ENCODE measurements at places on chromosomes 6 and 20. TPM values are rescaled to one million over a fixed set of nuclear protein-coding genes. Genes with fewer than 3 reads are reported as not detected.

GRCh38 chr20:54382419-54382818, 93.0 kb upstream of the DOK5 start:
- no peak for DNase-seq

- DNase-seq: no peak
Measured at GRCh38 chr20:45163083-45163803, 11.5 kb upstream of the PI3 start.

GRCh38 chr6:46821458-46821881, 28.3 kb downstream of the MEP1A start:
- DNase-seq: no peak

GRCh38 chr6:85756982-85757381, 114.3 kb upstream of the SYNCRIP start:
- no peak for DNase-seq

- DNase-seq: no peak
Measured at GRCh38 chr20:56673450-56673849, 44.3 kb downstream of the TFAP2C start.

DNA sequence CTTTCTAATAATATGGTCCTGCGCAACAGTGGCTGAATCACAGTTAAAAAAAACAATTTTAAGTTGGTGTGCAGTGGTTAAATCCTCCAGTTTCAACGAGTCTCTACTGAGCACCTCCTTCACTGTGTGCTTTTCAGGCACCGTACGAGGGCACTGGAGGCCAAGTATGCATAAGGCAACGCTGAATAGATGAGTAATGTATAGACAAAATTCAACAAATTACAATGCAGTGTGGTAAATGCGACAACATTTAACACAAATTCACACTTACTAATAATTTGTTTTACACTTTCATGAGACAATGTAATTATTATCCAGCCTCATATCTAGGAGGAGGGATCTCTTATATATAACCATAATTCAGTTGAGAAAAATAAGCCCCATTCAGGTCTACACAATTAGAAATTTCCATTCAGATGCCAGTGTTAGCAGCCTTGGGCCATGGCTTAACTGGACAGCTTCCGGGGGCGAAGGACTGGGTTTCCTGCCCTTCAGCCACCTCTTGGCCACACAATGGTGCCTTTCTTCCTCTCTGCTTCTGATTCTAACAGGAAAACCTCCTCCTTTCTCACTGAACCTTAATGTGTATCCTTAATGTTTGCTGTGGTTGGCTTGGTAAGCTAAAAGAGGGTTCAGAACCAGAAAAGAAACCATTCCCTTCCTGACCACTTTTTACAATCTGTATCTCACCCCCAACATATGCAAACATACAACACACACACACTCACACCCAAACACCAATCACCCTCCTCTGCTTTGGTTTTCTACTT, 51.9 kb downstream of the B4GALT5 start:
- no peak for DNase-seq

GRCh38 chr20:51600016-51600420, 57.5 kb upstream of the NFATC2 start:
- DNase-seq: no peak

- no peak for DNase-seq
Measured at GRCh38 chr20:51340451-51340840, 202.1 kb downstream of the NFATC2 start.

DNA sequence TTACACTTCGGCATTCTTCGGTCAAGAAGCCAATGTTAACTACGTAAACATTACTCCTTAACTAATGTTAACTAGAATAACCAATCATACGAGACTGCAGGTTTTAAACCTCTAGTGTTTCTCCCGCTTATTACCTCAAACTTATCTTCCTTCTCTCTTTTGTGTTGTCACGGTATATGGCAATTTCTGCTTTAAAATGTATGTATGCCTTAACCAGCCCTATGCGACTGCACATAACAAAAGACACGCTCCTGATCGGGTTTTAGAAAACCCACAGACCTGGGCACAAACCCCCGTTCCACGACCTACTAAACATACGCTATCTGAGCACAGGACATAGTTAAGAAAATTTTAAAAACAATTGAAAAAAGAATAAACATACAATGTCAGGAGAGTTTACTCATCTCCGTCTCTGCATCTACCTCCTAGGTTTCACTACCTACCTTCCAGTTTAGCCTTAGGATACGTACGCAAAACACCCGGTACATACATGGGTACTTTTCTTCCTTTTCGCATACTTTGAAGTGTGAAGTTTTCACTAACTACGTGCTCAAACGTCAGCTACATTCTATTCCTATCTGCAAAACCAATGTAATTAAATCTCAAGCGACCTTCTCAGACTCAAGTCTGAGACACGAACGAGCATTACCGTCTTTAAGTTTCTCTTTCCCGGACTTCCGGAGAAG, 1.1 kb downstream of the CD164 start:
- no peak for DNase-seq

DNA sequence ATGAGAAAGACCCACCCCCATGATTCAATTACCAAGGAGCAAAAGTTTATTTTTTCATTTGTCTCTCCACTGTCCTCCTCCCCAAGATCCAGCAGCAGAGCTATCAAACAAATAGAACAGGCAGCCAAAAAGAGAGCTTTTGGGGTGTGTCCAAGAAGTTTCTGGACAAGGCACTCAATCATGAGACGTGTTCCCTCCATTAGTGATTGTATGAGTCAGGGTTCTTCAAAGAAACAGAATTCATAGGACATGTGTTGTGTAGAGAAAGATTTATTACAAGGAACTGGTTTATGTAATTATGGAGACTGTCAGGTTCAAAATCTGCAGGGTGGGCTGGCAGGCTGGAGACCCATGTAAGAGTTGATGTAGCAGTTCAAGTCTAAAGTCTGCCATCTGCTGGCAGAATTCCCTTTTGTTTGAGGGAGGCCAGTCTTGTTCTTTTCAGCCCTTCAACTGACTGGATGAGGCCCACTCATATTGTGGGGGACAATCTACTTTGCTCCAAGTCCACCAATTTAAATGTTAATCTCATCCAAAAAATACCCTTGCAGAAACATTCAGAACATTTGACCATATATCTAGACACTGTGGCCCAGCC, 248.1 kb upstream of the OPRM1 start:
- no peak for DNase-seq

- DNase-seq: no peak
Measured at GRCh38 chr20:41180599-41181333, 43.4 kb downstream of the PLCG1 start.

- no peak for DNase-seq
Measured at GRCh38 chr6:21185861-21186478, 407.6 kb upstream of the SOX4 start.

GRCh38 chr20:35903843-35904242, 50.5 kb downstream of the SCAND1 start:
- no peak for DNase-seq

- DNase-seq: no peak
Measured at GRCh38 chr20:43844778-43845614, 69.7 kb upstream of the TOX2 start.

DNA sequence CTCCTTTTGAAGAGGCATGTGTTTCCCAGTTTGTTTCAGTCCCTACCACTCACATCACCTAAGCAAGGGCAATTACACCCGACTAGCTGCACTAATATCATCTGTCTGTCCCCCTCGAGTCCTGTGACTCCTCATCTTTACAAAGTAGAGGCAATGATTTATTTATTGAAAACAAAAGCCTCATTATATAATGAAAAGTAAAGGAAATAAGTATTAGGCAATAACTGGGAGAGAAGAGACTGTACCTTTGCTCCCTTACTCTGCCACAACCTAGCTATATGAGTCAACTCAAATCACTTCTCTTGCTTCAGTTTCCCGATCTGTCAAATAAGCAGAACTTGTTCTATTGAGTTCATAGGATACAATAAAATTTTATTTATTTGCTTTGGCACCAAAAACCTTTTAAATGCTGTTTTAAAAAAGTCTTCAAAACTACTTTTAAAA, 38.9 kb downstream of the CSNK2A1 start:
- DNase-seq: no peak

DNA sequence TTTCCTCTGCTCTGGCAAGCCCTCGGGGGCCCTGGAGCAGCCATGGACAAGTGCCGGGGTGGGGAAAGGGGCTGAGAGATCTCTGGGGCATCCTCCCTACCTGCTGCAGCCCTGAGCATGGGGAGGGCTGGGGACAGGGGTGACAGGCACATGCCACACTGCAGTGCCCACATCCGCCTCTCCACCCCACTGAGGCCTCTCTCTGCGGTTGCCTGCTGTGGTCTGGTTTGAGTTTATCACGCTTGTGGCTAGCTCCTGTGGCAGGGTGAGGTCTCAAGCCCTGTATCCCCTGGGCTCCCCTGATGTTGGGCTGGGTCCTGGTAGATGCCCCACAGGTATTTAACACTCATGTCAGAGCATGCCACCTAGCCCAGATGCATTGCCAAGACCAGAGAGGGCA, 52.9 kb upstream of the MLN start:
- DNase-seq: no peak

DNA sequence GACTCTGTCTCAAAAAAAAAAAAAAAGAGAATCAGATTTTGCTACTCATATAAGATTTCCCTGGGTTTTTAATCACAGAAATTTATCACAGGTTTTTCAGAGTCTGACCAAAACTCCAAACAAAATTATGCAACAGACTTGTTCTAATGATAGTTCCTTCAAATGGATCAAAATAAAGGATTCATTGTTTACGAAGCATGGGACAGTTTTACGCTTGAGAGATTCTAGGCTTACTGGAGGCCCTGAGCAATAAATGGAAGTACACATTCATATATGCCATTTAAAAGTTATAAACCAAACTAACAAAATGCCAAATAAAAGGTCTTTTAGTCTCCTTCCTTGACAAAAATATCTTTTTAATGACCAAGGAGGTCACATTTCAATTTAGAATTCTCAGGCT, 245.1 kb upstream of the KCNQ5 start:
- DNase-seq: no peak

GRCh38 chr20:1338801-1339200, 9.9 kb upstream of the SDCBP2 start:
- no peak for DNase-seq

GRCh38 chr20:23193801-23194384, 107.8 kb upstream of the CD93 start:
- DNase-seq: no peak

GNAS-AS1 gene
- total RNA-seq: 1.5 TPM

KCNQ5 gene
- total RNA-seq: 0.49 TPM

USP49 gene
- 6.4 TPM for total RNA-seq

EEF1A2 gene
- 0.45 TPM for total RNA-seq

PI3 gene
- 1.8 TPM for total RNA-seq

EFCAB8 gene
- total RNA-seq: 1.1 TPM

CCHCR1 gene
- total RNA-seq: 23.8 TPM

FYN gene
- total RNA-seq: 173 TPM
